Substantia nigra (tissue), 51 donors: ENCODE measurements at places on chromosomes 1 and 21.

DNA sequence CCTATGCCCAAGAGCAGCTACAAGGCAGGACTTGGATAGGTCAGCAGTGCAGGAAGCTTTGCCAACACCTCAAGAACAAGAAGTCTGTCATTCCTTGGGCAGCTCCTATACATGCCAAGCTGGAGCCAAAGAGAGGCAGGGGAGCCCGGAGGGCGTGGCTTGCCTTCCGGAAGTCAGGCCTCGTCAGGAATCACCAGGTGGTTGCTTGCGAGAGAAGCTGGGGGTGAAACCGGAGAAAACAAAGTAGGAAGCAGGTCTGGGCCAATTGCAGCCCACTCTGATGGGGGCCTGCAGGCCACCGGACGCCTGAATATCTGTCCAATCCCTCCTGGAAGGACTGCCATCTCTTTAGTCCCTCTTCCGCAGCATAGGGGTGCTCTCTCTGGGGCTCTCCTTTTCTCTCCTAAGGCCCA, 794 bp upstream of the FAM76A start:
- peak; percentile 32 for DNase-seq

- DNase-seq, result no peak
Observed at GRCh38 chr1:54545916-54546635, 2.0 kb upstream of the ACOT11 start.

DNA sequence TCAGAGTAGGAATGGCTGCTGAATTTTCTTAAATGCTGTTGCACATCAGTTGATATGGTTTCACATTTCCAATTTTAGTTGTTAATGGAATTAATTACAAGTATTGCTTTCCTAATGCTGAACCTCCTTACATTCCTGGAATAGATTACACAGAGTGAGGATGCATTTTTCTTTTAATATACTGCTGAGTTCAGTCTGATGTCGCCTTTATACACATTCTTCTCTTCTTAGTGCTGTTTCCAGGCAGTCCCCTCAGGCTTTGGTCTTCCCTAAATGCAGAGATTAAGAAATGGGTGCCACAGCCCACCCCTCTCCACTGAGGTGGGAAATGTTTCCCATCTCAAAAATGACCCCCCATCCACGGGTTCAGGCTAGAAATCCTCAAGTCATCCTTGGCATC, 6.7 kb upstream of the TSPEAR start:
- DNase-seq, result no peak

GRCh38 chr1:243268751-243269460, 13.1 kb downstream of the SDCCAG8 start:
- DNase-seq, result no peak

DNA sequence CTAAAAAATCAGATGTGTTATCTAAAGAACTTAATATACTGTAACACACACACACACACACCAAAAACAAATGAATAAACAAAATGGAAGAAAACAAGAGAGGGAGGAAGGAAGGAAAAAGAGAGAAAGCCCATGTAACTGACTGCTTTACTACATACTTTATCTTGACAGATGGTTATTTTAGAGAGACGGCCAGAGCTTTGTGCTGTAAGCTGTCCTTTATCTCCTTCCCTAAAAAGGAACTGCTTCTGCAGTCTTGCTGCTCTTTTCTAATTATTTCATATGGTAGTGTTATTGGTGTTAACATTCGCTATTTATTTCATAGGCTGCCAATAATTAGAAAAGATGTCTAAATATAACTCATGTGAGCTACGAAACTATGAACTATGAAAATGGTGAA, 1384.6 kb downstream of the MRPL39 start:
- DNase-seq, result no peak

GRCh38 chr1:204065174-204065985, 7.5 kb upstream of the SOX13 start:
- peak; percentile 79 for DNase-seq

GRCh38 chr21:15151385-15152103, 86.7 kb upstream of the NRIP1 start:
- no peak for DNase-seq

GRCh38 chr1:167409183-167409582, 109.1 kb downstream of the CD247 start:
- DNase-seq, result no peak

GRCh38 chr1:6858596-6858995, 73.3 kb downstream of the CAMTA1 start:
- DNase-seq, result no peak

- DNase-seq, result no peak
Observed at GRCh38 chr1:94540440-94541245, 916 bp downstream of the F3 start.

- DNase-seq, result no peak
Observed at GRCh38 chr21:33644383-33645074, 2.2 kb downstream of the ITSN1 start.

DNA sequence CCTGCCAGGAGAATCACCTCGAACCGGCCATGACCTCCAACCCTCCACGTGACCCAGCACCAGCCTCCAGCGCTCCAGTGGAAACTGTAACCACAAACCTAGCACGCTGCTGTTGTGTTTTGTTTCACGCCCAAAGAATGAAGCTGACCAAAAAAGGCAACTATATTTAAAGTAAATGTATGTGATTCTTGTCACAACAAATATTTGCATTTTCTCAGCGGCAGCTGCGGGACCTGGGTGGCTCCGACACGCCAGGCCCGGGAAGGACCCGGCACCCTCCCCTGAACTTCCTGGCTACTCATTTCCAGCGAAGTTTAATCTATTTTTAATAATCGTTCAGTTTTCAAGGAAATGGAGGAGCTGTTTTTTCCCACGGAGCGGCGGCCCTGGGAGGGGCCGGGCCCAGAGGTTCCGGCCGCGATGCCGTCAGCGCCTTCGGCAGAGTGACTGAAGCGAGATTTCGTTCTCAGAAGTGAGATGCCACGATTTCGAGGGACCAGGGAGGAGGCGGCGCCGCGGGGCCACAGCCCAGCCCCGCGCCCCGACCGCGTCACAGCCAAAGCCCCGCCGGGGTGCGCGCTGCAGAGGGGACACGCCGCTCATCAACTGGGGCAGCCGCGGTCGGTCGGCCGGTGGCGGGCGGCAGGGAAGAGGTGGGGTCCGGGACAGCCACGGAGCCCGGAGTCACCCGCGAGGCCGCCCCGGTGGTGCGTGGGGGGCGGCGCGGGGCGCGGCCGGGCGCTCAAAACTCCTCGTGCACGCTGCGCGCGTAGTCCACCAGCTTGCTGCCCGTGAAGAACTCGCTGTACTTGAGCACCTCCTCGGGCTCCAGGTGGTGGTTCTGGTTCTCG, 3.0 kb upstream of the TNFRSF4 start:
- DNase-seq, result no peak

GRCh38 chr1:105874621-105875020, 1181.9 kb upstream of the PRMT6 start:
- no peak for DNase-seq

- DNase-seq, result no peak
Observed at GRCh38 chr21:30268608-30269197, 14.0 kb downstream of the KRTAP24-1 start.

DNA sequence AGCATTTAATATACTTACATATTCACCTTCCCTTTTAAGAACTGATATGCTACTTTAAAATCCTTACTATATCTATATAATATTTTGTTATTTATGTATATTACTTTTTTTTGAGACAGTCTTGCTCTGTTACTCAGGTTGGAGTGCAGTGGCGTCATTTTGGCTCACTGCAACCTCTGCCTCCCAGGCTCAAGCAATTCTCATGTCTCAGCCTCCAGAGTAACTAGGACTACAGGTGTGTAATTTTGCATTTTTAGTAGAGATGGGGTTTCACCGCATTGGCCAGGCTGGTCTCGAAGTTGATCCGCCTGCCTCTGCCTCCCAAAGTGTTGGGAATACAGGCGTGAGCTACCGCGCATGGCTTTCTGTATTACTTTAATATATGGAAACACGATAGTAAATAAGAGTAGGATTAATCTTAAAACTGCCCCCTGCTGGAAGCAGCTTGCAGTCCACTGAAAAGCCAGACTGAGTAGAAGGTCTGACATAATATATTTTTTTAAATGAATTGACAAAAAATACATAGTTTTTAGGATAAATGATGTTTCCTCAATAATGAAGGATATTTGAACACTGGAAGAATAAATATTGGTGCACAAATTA, 24.4 kb downstream of the RCAN3 start:
- no peak for DNase-seq

DNA sequence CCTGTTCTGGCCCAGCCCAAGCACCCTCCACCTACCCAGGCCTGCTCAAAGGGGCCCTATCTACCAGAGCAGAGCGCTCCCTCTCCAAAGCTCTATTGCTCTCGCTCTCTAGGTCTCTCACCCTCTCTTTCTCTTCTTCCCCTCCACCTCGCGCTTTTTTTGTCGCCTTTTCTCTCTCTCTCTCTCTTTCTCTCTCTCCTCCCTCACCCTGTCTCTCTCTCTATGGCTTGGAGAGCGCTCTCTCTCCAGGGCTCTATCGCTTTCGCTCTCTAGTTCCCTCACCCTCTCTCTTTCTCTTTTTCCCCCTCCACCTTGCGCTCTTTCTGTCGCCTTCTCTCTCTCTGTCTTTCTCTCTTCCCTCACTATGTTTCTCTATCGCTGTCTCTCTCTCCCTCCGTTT, 3.4 kb upstream of the ZNF678 start:
- no peak for DNase-seq

DNA sequence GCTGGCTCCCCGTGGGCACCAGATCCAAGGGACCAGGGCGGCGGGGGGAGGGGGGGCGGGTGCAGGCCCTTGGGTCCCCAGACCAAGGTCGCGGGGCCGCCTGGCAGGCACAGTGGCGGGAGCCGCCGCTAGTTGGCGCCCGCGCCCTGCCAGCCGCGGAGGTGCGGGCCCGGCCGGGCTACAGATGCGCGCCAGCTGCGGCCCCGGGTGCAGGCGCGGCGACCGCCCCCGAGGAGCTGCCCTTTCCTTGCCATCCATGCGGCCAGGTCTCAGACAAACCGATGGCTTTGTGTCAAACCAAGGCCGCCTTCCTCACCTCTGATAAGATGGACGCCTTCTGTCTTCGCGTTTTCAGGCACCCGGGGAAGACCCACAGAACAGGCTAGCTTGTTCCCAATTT, 2.2 kb upstream of the RUNX3 start:
- no peak for DNase-seq

GRCh38 chr1:86938450-86938849, 24.0 kb downstream of the HS2ST1 start:
- no peak for DNase-seq

GRCh38 chr1:171664976-171665375, 12.5 kb upstream of the MYOC start:
- DNase-seq, result no peak

DNA sequence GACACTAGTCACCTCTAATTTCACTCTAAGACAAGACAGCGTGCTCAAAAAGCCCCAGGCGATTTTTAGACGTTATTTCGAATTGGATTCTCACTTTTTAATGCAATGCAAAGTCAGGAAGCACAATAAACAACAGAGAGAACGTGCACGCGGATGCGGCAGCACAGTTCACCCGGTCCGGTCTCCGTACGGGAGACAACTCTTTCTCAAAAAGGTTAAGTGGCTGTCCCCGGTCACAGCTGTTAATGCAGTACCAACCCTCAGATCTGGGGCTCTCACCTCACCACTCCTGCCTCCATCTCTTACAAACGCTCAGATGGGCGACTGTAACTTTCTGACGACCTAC, 1.2 kb downstream of the HP1BP3 start:
- DNase-seq, result no peak

- no peak for DNase-seq
Observed at GRCh38 chr21:35011681-35012080, 37.4 kb downstream of the RUNX1 start.

GRCh38 chr1:202462342-202463076, 114.0 kb downstream of the PPP1R12B start:
- no peak for DNase-seq

- DNase-seq, result no peak
Observed at GRCh38 chr1:212979340-212980122, 29.2 kb downstream of the VASH2 start.

- no peak for DNase-seq
Observed at GRCh38 chr1:50705041-50705440, 255.0 kb downstream of the FAF1 start.

- no peak for DNase-seq
Observed at GRCh38 chr1:106798991-106799390, 257.5 kb upstream of the PRMT6 start.

- DNase-seq, result no peak
Observed at GRCh38 chr1:225657462-225657989, 4.6 kb upstream of the ENAH start.

GRCh38 chr1:12626888-12627287, 8.9 kb upstream of the DHRS3 start:
- DNase-seq, result no peak

DNA sequence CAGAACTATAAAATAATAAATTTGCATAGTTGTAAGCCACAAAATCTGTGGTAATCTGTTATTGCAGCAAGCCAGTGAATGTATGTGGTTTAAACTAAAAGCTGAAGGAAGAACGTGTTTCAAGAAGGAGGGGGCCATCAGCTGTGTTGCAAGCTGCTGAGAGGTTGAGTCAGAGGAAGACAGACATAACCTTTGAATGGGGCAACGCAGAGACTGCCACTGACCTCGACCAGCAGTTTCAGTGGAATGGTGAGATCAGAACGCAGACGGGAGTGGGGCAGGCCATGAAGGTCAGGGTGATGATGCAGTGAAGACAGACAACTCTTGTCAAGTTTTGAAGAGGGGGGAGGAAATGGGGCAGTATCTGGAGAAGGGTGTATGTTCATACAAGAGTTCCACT, 23.2 kb upstream of the QSOX1 start:
- no peak for DNase-seq

- no peak for DNase-seq
Observed at GRCh38 chr1:32984455-32985171, 20.0 kb upstream of the RNF19B start.

DNA sequence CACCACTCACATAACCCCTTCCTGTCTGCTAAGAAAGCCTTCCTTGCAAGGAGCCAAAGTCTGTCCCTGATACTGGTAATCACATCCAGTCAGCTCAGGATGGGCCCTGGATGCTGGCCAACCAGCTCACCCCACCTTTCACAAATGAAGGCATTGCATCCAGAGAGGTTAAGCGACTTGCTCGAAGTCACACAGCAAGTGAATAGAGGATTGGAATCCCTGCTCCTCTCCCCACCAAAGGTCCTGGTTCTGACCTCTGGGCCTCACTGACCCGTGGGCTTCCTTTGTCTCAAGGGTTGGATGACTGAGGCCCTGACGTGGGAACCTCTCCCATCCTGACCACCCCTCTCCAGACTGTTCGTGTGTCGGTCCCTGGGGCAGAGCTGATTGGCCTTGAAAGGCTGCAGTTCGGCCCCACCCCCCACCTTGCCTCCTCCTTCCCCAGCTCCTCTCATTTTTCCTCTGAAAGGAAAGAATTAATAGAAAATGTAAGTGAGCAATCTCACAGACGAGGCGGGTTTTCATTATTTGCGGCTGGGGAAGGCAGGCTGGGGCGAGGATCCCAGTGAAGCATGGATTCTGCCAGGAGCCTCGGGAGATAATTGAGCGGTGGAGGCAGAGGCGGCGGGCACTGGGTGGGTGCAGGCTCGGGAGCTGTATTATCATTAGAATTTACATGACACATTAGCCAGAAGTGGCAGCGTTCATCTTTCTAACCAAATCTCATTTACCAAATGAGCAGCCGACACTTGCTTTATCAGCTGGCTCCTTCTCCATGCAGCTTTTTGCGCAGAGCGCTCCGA, 101.5 kb upstream of the CSF3R start:
- no peak for DNase-seq
